ENCODE measurements at places on chromosomes 7 and 10.

GRCh38 chr7:27254625-27255024 is 12.0 kb downstream of the EVX1 start:
- no peak for DNase-seq

DNA sequence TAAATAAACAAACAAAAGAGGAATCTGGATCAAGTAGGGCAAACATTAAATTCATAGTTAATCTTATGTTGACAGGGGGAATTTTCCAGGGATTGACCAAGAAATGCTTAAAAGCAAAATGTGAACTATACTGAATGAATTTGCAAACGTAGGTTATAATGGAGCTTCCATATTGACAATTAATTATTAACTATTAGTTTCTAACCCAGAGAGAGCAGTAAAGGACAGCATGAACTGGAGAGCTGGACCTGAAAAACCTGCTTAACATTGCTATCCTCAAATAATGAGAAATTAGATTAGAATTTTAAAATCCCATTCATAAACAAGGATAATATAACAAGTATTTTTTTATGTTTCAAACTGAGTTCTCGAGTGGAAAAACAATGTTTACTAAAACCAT is 1089.6 kb downstream of the DNAJB9 start:
- no peak for DNase-seq

GRCh38 chr10:44805466-44806210 is 105.5 kb upstream of the TMEM72 start:
- no peak for DNase-seq

DNA sequence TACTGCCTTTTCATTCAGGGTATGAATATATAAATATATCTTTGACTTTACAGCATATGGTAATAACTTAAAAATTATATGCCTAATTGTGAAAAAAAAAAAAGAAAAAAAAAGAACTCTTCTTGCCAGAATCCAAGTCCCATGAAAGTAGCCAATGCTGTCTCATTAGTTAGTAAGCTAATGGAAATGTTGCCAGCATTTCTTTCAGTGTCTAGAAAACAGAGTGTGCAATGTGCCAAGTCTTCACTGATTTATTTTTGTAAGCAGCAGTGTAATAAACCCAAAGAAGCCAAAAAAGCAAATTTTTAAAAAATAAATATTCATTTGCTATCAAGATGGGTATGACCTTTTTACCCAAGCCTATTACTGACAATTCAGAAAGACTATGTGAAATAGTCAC is 31.1 kb upstream of the LRRN3 start:
- no peak for DNase-seq

GRCh38 chr7:3950249-3950648 is 649.2 kb downstream of the SDK1 start:
- no peak for DNase-seq

- no peak for DNase-seq
Measured at GRCh38 chr10:71968553-71969474, 4.6 kb downstream of the CHST3 start.

DNA sequence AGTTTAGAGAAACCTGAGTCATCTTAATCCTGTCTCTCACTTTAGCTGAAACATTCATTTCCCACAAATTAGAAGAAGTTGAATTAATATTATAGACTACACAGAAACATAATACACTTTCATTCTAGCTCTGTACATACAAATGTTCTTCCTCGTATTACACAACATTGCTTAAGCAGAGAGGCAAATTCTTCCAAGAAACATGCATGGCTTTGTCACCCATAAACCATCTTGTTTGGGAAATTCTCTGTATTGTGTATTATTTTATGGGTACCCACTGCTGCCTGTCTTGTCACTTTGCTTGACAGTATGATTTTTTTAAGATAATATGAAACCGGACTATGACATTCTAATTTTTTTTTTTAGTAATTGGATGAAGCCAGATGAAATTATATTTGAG is 104.0 kb downstream of the SRI start:
- no peak for DNase-seq

DNA sequence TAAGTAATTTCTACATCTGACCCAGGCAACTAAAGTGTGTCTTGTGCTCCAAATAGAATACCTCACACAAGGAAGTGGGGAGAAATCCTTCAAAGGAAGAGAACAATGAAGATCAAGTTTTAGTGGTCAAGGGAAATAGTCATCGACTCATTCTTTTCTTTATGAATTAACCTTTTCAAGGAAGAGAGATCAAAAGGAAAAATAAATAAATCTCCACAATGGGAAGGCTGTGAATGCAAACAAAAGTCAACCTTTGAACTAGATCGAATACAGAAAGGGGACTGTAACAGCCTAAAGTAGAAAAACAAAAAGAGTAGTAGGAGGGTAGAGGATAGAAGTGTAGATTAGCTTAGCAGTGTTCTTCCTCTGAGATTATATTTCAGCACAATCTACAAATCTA is 274.6 kb upstream of the COBL start:
- no peak for DNase-seq

Measured in cardiac muscle cell (in vitro differentiated cells and primary cell).